ENCODE measurements at places on chromosomes 6 and 20.

DNA sequence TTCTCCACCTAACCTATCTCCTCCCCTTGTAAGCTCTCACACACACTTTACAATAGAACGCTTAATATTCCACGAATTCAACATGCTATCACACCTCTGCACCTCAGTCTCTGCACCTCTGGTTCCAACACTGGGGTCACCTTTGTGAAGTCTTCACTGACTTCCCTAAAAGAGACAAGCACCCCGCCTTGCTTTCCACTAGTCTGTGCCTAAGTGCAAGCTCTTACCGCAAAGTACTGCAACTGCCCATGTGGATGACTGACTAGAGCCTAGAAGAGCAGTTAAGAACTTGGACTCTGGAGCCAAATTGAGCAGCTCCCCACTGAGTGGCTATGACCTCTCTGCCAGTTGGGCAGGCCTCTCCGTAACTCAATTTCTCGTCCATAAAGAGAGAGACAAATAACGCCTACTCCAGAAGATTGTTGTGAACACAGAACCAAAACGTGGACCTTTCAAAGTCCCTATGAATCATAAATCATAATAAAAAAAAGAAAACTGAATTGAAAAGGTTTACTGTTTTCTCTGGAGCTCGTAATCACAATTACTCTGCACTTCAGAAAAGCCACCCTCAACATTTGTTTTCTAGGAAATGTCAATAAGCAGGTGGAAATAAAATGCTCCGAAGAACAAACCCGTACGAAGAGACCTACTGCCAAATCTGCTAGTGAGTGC, 1.2 kb downstream of the IFNGR1 start:
- DNase-seq = no peak

GRCh38 chr6:107132330-107132954, 17.1 kb upstream of the BEND3 start:
- peak; percentile 35 for DNase-seq

- DNase-seq = no peak
Measured at GRCh38 chr20:1872459-1873097, 22.6 kb upstream of the SIRPA start.

DNA sequence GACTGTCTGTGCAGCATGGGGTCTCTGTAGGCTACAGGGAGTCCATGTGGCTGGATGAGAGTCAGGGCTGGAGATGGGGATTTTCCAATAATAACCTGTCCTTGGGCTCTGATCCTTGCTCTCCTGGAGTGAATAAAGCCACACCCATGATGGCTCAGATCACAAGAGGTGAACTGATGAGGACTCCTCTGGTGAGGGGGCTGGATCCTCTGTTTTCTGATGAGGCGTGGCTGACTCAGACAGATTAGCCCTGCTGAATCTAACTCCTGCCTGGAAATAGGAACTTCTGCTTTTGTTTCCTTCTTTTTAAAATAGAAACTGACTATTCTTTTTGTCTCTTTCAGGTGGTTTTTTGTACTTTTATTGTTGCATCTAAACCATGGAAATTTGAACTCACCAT, 27.0 kb downstream of the CST9L start:
- DNase-seq = no peak

DNA sequence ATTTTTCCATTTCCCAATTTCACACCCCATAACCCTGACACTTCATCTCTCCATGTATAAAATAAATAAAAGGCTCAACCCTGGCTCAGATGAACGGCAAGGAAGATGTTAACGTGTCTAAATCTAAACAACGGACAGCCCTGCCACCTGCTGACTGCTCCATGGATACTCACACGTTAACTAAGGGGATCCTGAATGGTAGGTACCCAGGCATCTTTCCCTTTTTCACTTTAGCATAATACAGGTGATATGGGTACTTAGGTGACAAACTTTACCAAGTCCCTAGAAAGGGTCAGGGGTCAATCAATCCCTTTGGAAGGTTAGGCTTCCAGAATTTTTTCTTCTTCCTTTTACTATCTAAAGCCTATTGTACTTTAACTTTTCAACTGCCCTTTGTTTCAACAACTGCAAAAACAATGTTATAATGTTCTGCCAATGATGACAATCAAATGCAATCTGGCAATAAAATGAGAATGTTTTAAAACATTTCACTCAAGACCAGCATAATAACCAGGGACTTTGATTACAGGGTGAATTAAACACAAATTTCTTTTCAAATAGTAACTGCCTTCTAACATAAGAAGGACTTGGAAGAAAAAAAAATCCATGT, 52.4 kb upstream of the IPCEF1 start:
- DNase-seq = no peak

DNA sequence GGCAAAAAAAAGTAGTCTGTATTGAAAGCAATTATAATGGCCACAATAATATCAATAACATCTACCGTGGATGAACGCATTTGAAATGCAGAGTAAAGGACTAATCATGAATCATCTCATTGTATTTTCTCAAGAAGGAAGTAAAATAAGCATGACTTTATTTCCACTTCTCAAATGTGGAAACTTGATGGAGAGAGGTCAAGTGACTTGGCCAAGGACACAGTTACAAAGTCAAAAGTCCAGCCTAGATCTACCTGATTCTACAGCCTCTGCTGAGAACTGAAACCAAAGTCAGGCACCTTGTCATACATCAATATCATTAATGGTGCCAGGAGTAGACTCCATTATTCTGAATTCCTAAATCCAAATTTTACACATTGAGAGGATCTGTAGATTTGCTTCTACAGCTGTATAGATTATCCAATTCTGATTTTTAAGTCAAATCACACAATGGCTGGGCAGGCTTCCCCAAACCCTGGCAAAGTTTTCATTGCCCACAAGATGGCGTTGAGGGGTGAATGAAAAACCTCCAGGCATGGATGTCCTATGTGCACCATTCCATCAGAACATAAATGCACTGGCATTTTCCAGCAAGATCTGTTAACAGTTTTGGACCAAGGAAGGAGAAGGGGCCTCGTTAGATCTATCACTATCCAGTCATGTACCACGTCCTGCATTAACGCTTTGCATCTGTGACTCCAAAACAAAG, 423.1 kb downstream of the MAFB start:
- no peak for DNase-seq

- DNase-seq = no peak
Measured at GRCh38 chr20:35742741-35743523, 872 bp upstream of the RBM39 start.

GRCh38 chr20:40932436-40932835, 96.2 kb upstream of the TOP1 start:
- no peak for DNase-seq

DNA sequence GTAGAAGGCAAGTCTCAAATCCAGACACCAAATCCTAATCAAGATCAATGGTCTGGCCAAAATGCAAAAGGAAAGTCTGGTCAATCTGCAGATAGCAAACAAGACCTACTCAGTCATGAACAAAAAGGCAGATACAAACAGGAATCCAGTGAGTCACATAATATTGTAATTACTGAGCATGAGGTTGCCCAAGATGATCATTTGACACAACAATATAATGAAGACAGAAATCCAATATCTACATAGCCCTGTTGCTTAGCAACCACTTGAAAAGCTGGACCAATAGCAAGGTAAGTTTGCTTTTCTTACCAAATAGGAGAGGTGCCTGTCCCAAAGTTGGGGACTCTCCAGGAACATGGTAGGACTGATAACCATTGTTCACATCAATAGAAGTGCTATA, 2.0 kb downstream of the SEMG2 start:
- no peak for DNase-seq

DNA sequence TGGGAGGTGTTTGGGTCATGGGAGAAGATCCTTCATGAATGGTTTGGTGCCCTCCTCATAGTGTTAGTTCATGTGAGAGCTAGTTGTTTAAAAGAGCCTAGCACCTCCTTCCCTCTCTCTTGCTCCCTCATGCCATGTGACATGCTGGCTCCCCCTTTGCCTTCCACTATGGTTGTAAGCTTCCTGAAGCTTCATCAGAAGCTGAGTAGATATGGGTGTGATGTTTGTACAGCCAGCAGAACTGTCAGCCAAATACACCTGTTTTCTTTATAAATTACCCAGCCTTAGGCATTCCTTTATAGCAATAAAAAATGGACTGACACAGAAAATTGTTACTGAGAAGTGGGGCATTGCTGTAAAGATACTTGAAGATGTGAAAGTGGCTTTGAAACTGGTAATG, 731.1 kb upstream of the FLRT3 start:
- no peak for DNase-seq

DNA sequence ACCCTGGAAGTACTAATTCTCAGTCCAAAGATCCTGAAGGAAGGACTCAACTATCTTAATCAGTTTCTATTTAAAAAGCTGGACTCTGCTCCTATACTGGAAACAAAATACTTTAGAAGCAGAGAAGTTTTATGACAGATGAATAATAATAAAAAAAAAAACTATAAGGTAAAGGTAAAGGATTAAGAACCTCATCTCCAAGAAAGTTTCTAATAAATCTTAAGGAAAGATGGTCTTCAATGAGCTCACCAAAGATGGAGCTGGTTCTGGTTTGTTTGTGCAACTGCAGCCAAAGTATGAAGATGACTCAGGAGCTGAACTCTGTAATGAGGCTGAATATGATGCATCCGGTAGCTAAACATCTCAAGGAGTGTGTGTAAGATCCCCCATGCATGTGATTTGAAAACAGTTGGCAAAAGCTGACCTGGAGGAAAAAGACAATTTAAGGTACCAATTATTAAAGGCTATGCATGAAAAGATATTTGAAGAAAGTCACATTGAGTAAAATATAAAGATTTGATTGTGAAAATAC, 25.2 kb downstream of the MED23 start:
- no peak for DNase-seq

DNA sequence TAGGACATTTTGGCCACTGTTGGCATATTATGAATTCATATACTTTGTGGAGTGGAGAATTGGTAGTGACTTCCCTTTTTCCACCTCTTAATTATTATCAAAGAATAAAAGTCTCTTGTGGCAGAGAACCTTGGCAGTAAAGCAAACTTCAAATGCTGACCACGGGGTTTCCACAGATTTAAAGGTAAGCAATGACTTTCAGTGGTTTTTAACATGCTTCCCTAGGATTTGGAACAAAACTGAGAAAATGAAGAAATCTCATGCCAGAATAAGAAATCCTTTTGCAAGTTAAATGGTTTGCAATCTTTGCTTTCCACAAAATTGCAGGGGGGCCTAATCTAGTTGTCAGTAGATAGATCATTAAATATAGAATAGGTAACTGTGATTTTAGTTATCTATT, 2.0 kb upstream of the SDC4 start:
- DNase-seq = no peak

DNA sequence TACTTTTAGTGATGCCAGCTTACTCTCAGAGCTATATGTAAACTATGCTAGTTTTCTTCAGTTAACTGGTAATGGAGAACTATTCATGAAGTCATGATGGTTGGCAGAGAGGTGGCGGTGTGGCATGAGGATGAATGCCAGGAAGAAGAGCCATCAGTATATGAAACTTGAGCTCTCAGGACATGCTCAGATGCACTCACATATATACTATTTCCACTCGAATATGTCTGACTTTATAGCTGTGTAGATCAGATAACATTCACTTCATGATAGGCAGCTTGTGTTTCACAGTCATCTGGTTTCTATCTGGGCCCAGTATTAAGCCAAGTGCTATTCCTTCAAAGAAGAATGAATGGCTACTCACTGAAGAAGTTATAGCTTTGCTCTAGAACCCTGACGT, 46.2 kb upstream of the CEP85L start:
- DNase-seq = no peak

GRCh38 chr6:83601119-83601518, 88.8 kb downstream of the PRSS35 start:
- DNase-seq = no peak

- no peak for DNase-seq
Measured at GRCh38 chr6:94377835-94378234, 958.5 kb upstream of the EPHA7 start.

- no peak for DNase-seq
Measured at GRCh38 chr6:152721956-152722355, 24.3 kb downstream of the MYCT1 start.

DNA sequence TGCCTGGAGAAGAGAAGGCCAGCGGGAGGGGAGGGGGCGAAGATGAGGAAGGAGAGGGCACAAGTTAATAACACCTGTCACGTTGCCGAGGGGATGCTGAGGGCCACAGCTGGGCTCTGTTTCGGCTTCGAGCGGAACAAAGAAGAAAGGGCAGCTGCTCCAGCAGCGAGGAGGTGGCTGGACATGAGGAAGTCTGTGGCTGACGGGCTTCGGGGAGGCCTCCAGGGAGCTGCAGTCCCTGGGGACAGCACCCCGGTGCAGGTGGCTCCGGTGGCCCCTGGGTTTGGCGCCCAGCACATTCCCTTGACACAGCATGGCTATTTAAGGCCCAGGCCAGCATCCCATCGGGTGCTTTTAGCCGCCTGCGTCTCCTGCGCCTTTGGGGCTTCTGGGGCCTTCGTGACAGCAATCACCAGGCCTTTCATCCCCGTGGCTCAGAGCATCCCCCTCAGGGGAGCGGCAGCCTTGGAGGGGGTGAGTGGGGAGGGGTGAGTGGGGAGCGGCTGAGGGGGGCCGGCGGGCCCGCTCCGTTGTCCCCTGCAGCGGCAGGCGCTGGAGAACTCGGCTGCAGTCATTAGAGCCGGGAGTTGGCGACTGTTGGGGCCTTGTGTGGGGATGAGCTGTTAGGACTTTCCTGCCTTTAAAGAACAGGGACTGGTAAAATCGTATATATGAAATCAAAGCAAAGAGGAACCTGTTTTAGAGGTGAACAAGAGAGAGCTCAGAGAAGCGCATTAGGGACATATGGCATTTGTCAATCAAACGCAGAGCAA, 99.0 kb downstream of the TMEM242 start:
- no peak for DNase-seq

DNA sequence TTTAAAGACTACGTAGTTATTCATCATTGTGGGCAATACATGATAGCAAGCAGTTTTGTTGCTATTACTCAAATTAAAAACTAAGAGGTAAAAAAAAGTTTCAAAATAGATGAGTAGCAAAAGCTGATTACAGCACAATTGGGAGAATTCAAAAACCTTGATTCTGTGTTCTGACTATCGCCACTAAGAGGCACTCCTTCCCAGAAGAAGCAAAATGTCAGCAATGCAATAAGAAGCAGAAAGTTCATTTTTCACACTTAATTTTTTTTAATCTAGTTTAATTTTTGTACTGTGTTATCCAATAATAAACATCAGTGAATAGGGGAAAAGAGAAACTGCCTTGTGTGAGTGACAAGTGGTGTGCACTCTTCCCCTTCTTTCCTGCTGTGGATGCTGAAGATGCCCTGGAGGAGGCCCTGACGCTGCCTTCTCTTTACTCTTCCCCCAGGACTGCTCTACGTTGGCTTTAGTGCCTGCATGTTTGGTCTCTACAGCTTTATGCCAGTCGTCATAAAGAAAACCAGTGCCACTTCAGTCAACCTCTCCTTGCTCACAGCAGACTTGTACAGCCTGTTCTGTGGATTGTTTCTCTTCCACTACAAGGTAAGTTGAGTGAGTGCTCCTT, 263.2 kb upstream of the PLN start:
- no peak for DNase-seq

GRCh38 chr20:31870726-31871617, 538 bp downstream of the TTLL9 start:
- DNase-seq = no peak

- DNase-seq = no peak
Measured at GRCh38 chr6:15876406-15876805, 213.6 kb upstream of the DTNBP1 start.

GRCh38 chr20:64130876-64131275, 23.5 kb upstream of the NPBWR2 start:
- peak; percentile 6 for DNase-seq

- no peak for DNase-seq
Measured at GRCh38 chr20:19730706-19731105, 27.4 kb upstream of the RIN2 start.

- no peak for DNase-seq
Measured at GRCh38 chr6:93453956-93454355, 34.6 kb upstream of the EPHA7 start.

- no peak for DNase-seq
Measured at GRCh38 chr6:136149311-136149710, 100.8 kb downstream of the MTFR2 start.
